ENCODE measurements at places on chromosomes 11 and 22.

DNA sequence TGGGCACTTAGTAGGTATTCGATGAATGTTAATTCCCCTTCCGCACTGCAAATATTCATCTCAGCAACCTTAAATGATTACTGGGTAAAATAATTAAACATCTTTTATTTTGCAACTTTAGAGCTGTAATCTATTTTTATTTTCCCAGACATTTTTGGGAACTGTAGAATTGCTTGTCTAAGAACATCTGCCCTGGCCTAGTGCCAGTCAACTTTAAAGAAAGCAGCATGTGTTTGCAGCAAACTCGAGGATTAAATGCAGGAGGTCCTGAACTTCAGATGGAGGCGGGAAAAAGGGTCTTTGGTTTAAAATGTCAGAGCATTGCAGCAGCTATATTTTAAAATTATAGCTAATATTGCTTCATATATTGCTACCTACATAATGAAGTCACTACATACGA is 190.0 kb downstream of the PGR start:
- DNase-seq: no peak

DNA sequence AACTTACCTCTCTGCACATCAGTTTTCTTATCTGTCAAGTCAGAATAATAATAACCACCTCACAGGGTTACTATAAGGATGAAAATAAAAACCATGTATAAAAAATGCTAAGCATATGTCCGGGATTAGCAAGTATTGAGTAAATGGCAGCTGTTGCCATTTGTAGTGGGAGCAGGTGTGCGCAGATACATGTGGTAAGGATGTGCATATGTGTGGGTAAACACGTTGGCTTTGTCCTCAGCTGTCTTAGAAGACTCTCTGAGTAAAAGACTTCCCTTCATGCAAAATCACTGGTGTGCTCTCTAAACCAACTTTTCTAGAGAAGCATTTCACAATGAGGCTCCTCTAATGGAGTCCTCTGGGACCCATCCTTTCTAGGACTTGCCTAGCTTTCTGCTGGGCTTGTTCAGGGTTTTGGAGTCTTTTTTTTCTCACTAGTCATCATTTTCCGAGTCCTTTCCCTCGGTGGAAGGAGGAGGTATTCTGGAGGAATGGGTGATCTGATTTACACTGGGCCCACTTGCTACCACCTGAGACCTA is 62.4 kb downstream of the NELL1 start:
- DNase-seq: no peak

- DNase-seq: no peak
Measured at GRCh38 chr11:123051146-123051545, 10.8 kb downstream of the HSPA8 start.

DNA sequence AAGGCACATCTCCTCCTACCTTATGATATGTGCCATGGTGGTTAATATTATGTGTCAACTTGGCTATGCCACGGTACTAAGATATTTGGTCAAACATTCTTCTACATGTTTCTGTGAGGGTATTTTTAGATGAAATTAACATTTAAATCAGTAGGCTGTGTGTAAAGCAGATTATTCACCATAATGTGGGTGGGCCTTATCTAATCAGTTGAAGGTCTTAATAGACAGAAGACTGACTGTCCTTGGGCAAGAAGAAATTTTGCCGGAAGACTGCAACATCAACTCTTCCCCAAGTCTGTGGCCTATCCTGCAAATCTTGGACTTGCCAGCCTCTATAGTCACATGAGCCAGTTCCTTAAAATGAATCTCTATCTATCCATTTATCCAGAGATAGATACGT is 380.1 kb upstream of the DDI1 start:
- no peak for DNase-seq

DNA sequence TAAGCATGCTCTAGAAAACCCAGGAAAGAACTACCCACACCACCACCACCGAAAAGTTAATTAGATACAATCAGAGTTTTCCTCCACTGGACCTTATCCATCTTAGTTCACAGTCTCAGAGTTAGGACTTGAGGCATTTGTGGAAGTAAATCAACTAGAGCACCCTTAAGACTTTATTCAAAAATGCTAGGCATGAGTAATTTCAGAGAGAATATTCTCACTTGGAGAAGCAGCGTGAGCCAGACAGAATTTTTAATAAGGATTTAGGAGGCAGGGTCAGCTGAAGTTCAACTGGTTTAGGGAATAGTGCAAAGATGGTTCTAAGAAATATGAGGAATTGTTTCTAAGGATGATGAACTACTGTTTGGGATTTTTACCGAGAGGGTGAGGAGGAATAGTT is 1.2 kb upstream of the OLFML1 start:
- no peak for DNase-seq

DNA sequence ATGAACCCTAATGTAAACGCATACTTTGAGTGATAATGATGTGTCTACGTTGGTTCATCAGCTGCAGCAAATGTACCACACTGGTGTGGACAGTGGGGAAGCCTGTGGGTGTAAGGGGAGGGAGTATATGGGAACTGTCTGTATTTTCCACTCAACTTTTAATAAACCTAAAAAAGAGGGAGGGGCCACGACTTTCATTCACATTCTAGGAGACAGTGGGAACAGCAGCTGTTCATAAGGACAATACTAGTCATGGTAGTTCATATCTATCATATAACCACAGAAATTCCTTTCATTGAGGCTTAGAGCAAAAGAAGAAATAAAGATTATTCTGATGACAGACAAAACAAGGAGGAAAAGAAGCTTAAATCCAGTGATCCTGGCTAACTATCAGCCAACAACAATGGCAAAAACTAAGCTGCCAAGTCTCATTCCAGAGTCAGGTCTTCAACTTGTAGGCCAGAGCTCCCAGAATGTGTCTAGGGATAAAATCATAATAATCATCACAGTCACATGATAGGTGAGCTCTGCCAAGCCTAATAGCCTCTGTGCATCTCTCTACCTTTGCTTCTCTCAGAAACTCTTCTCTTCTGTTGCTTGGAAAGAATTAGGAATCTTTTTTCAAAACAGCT is 59.4 kb upstream of the CHRM4 start:
- no peak for DNase-seq

DNA sequence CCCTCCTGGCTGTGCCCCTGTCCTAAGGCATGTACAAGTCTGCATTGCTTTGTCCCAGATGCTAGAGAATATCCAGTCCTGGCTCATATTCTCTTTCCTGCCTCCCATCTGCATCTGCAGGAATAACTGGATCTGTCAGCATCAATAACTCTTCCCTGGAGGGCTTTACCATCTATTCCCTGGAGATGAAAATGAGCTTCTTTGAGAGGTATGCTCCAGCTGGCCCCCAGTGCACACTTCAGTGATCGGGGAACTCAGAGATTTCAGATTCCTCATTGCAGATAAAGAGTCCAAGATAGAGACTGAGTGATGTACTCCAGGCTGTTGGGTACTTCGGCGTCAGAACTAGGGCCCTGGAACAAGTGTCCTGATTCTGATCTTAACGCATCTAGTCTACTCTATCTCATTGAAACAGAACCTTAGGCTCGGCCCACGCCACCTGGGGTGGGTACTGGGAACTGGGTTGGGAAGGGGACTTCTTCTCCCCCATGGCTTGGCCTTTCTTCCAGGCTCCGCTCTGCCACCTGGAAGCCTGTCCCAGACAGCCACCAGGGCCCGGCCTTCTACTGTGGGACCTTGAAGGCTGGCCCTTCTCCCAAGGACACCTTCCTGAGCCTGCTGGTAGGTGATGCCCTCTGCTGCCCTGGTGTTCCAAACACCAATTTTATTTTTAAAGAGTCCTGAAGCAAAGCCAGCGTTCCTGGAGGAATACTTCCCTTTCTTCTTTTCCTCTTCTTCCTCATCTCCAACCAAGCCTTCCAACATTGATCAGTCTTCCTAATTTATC is 17.8 kb upstream of the GLB1L2 start:
- DNase-seq: no peak

GRCh38 chr11:101003468-101003867 is 126.1 kb downstream of the PGR start:
- DNase-seq: peak; percentile 3

- no peak for DNase-seq
Measured at GRCh38 chr11:12287374-12288211, 89.8 kb upstream of the PARVA start.

GRCh38 chr11:116730601-116731000 is 42.2 kb downstream of the BUD13 start:
- no peak for DNase-seq

- no peak for DNase-seq
Measured at GRCh38 chr11:116502641-116503061, 270.1 kb downstream of the BUD13 start.

- DNase-seq: no peak
Measured at GRCh38 chr11:65399249-65399648, 12.8 kb downstream of the FRMD8 start.

- DNase-seq: no peak
Measured at GRCh38 chr11:2128130-2128510, 11.1 kb downstream of the IGF2 start.

DNA sequence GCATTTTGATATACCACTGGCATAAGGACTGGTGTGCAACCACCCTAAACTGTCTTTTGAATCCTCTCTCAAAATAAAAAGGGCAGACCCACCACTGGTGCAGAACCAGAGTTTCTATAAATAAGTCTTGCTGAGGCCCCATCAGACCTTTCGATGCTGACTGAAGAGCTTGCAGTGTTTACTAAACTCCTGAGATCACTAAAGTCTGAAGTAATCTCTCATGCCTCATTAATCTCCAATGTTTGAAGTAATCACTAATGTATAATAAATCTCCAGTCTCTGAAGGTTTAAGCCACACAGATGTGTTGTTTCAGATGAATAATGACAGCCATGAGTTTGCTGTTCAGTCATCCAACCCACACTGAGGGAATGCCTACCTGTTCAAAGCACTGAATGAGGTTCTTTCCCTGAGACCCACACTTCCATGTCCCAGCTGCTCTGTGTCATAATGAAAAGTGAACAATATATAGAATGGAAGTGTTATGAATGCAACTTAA is 50.6 kb upstream of the DEUP1 start:
- no peak for DNase-seq

DNA sequence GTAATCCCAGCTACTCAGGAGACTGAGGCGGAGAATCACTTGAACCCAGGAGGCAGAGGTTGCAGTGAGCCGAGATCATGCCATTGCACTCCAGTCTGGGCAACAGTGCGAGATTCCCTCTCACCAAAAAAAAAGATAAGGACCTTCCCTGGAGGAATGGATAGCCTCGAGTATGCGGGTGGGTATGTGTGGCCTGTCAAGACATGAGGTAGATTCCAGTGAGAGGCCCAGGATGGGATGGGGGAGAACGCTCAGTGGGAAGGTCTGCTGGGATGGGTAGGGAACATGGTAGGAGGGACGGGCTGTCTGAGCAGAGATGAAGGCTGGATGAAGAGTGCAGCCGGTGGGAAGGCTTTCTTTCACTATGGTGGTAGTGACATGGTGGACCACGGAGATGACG is 39.0 kb upstream of the YWHAH start:
- no peak for DNase-seq

DNA sequence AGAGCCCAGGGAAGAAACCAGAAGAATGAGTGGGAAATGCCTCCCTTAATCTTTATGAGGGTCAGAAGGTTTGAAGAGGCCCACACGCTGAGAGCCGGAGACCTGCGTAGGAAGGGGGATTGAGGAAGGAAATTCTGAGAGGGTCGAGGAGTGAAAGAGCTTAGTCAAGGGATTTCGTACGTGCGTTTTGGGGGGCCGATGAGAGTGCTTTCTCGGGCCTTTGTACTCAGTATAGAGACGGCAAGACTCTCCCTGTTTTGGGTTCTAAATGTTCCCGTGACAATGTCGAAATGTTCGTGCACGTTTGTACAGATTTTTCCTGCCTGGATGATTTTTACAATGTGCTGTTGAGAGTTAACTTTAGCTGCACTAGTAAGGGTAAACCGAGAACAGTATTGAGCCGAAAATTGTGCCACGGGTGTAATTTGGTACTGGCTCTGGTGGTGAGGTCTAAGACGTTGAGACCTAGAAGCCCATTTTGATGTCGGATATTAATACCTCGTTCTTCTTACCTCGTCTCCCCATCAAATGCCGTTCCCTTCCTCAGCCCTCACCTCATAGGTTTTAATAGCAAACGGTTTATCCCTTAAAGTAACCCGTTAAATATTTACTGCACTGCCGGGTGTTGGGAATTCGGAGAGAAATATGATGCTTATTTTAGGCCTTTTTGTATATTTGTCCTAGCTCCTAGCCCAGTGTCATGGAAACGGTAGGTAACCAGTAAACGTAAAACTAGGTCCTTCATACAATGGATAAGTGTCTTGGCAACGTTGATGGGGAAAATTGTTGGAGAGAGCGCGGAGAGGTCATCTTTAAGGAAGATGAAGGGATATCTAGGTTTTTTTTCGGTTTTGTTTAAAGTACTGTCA is 734 bp downstream of the C11orf58 start:
- DNase-seq: peak; percentile 12

- DNase-seq: no peak
Measured at GRCh38 chr11:97364047-97364446, 974.2 kb downstream of the JRKL start.

DNA sequence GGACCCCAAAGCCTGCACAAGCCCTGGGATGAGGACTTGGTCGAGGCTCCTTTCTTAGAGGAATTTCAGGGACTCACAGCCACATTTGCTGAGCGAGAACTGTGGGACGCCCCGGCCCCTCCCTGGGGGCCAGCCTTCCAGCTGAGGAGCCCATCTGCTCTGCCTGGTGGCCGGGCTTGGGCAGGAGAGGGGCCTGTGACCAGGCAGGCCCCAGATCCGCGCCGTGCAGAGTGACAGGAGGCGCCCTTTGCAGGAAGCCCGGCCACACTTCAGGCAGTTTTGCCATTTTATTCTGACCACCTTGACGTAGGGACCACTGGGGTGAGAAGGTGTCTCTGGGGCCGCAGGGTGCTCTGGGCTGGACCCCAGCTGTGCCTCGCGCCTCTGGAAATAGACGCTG is 35.6 kb downstream of the TPCN2 start:
- DNase-seq: no peak

- no peak for DNase-seq
Measured at GRCh38 chr11:71996946-71997345, 1.8 kb upstream of the IL18BP start.

- DNase-seq: no peak
Measured at GRCh38 chr11:11895672-11896071, 53.9 kb downstream of the USP47 start.

- no peak for DNase-seq
Measured at GRCh38 chr22:31825513-31825912, 71.7 kb downstream of the DEPDC5 start.

DNA sequence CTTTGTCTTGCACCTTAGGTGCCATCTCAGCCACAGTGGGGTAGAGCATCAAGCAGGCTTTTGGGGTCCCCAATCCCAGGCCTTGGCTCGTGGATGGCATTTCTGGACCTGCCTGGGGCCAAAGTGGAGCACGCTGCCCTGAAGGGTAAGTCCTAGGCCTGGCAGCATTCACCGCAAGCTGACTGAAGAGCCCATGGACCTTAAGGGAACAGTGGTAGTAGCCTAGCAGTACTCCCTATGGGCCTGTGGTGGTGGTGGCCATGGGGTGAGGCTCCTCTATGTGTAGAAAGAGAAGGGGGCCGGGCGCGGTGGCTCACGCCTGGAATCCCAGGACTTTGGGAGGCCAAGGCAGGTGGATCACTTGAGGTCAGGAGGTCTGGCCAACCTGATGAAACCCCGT is 36.9 kb downstream of the PIWIL3 start:
- DNase-seq: no peak

- DNase-seq: peak; percentile 99
Measured at GRCh38 chr22:37242395-37242918, 1.6 kb downstream of the RAC2 start.

- no peak for DNase-seq
Measured at GRCh38 chr22:28714043-28714628, 27.5 kb downstream of the CHEK2 start.

GRCh38 chr22:40094485-40094884 is 83.2 kb upstream of the TNRC6B start:
- no peak for DNase-seq

GRCh38 chr22:39989633-39990032 is 5.1 kb upstream of the FAM83F start:
- no peak for DNase-seq

- no peak for DNase-seq
Measured at GRCh38 chr22:50537765-50538164, 7.9 kb upstream of the KLHDC7B start.

Data from hematopoietic multipotent progenitor cell treated with erythropoietin and hydrocortisone succinate and interleukin-3 and kit ligand, for 8 days (in vitro differentiated cells).